ENCODE measurements at places on chromosomes 12 and 14.
A peak's percentile ranks its signal among the peaks of the same experiment; 100 is the strongest.

GRCh38 chr12:46261646-46262045 is 7.2 kb downstream of the SLC38A1 start:
- no peak for DNase-seq

DNA sequence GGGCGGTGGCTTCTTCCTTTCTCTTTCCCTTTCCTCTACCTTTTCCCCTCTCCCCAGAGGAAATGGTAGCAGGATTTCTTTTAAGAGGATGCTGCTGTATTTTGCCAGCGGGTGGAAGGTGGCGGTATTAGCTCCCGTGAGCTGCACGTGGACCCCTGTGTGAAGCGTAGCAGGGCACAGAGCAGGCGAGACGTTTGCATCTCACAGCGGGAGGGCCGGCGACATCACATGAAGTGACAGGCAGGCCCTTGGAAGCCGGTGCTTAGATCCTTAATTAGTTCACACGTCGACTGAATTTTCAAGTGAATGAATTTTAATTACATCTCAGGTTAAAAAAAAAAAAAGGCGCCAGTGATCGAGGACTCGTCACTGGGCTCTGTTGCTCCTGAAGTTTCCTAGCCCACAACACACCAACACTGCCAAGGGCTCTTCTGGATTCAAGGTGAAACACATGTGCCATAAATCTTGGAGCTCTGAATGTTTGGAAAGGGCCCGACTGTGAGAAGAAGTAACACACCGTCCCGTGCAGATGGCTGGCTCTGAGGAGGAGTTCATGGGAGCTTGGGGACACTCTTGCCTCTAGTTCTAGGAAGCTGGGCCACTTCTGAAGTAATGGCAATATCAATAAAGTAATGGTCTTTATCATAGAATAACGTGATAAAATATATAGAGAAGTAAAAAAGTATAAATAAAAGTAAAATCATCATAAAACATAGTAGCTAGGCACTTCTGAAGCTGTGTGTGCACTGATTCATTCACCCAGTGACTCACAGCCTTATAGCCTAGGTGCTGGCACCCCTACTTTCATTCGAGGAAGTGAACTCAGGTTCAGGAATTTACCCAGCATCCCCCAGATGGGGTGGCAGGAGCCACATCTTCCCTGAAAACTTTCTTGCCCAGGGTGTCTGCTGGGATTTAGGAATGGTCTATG is 75.3 kb downstream of the AACS start:
- DNase-seq = no peak

DNA sequence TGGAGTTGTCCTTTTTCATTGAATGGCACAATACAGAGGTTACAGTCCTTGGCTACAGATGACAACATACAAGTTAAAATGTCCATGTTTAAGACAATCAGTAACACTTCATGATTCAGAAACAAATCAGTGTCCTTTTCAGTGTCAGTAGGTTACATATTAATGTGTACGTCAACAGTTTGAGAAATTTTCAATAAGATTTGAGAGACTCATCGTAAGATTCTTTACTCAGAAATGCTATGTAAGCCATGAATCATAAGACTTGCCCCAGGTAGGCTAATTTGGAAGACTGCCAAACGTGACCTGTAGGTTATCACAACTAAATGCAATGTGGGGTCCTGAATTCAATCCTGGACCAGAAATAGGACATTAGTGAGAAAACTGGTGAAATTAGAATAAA is 3.5 kb downstream of the RDH12 start:
- no peak for DNase-seq

DNA sequence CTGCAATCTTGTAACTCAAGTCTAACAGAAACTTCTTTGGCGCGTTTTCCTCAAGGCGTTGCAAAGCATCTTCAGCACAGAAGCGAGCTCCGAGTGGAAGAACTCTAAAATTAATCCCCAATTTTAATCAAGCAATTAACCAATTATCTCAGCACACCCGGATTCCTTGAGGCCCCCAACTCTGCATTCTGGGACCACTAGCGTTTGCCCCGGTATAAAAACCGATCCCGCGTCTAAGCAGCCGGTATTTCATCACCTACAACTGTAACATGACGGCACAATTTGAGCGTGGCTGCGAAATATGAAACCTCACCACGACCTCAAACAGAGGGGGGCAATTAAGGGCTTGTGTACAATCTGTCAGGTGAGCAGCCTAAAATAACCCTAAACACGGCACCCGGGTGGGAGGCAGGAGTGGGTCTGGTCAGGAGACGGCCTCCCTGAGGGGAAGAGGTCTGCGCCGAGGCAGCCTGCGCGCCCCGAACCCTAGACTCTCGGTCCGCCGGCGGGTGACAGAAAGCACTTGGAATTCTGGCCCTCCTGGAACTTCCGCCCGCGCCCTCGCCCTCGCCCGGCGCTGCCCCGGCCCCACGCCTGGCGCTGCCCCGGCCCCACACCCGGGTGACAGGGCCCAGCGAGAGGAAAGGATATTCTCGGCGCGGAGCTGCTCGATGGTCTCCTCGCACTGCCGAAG is 594 bp downstream of the ZCCHC8 start:
- no peak for DNase-seq

- peak; percentile 6 for DNase-seq
These were observed 581.9 kb downstream of the VRK1 start for GRCh38 chr14:97379091-97379531.

DNA sequence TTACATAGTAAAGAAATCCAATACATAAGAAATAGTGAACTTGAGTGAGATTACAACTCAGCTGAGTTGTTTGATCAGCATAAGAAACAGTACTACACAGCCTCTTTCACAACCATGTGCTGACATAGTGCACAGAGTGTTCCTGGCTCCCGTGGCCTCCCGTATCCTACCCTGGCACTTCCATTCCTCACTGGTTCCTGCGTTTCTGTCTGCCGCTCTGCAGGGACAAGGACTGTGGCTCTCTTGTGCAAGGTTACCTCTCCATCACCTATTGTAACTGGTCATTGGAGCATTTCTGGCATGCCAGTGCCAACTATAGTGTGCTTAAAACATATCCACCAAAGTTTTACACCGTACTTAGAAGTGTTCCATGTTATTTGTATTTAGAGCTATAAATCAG is 46.3 kb upstream of the PCED1B start:
- no peak for DNase-seq
